CD8-positive, alpha-beta T cell (primary cell): ENCODE measurements at places on chromosomes 6 and 20.

DNA sequence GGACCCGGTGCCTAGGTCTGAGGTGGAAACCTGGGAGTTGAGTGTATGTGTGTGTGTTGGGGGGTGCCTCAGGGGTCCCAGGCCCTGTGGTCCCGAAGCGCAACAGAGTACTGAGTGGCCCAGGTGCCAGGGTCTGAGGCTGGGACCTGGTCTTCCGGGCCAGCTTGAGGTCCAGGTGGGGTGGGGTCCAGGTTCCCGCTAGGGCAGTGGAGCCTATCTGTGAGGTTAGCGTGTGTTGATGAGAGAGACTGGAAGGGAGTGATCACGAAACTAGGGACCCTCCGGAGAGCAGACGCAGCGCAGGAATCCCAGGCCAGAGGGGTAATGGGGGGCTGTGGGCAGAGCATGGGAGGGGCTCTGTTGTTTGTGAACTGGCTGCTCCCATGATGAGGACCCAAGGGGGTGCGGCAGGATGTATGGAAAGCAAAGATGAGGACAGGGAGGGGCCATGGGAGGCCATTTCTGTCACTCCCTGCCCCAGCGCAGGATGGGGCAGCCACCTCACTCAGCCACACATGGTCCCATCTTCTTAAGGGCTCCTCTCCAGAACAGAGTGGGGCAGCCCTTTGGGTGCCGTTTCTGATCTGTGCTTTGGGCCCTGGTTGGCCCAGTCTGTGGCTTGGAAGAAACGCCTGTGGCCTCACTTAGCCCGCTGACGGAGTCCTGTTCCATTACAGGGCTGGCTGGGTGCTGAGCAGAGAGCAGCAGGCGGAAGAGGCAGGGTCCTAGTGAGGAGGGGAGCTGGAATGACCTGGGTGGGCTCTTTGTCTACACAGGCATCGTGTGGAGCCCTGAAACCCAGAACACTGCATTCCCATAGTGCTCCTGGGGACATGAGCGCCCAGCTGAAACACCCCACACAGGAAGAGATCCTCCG lies 872 bp downstream of the HSPA12B start:
- no peak for DNase-seq

DNA sequence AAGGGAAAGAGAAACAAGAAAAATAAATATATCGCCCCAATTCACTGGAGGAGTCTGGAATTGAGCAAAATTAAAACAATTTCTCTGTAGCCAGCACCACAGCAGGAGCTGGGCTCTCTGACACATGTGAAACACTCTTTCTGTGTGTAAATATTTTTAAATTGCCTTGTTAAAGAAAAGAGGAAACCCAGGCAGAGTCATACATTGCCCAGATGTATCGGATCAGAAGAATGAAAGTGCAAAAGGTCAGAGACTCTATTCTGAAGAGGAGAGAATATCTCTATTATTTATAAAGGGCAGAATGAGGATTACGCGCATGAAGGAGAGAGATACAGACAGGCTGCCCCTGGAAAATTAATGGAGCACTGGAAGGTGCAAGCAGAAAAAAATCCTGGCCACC lies 127.0 kb upstream of the MAN1A1 start:
- DNase-seq = no peak

DNA sequence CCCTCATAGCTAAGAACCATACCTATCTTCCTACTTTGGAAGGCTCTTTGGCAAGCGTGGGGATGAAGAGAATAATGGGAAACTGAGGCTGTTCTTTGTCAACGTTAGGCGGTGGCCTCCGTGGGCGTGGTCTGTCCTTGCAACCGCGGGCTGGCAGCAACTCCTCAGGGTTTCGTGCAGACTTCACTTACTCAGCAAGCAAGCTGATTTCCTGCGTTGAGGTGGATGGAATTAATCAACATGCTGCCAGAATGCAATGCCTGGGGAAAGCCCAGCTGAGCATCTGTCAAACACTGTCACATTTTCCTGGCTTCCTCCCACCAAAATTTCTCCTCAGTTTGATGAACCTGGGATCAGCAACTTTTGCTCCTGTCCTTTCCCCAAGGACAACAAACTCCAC lies 9.2 kb upstream of the IL17F start:
- no peak for DNase-seq

DNA sequence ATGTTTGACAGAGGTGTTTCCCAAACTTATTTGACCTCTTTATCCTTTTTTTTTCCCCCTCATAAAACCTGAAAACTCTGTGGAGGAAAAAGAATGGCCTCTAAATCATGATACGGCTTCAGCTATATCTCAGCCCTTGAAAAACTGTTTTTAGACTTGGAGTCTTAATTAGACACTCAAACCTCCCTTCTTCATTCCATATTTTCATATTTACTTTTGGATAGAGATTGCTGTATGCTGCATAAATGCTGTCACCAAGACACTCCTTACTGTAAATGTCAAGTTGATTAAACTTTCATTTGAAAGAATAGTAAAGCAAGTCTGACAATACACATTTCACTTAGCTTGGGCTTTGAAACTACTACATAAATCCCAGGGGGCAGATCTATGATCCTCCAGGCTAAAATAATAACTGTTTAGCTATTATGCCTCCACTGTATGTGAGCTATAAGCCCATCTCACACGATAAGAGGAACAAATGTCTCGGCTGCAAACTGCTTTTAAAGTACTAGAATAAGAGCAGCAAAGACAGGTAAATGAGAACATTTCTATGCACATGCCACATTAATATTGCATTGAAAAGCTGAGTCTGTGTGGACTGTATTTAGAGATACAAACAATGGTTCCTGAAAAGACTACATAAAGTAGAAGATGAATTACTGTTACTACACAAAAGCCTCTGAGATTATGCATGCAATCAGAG lies 141.3 kb upstream of the HMGN3 start:
- no peak for DNase-seq

DNA sequence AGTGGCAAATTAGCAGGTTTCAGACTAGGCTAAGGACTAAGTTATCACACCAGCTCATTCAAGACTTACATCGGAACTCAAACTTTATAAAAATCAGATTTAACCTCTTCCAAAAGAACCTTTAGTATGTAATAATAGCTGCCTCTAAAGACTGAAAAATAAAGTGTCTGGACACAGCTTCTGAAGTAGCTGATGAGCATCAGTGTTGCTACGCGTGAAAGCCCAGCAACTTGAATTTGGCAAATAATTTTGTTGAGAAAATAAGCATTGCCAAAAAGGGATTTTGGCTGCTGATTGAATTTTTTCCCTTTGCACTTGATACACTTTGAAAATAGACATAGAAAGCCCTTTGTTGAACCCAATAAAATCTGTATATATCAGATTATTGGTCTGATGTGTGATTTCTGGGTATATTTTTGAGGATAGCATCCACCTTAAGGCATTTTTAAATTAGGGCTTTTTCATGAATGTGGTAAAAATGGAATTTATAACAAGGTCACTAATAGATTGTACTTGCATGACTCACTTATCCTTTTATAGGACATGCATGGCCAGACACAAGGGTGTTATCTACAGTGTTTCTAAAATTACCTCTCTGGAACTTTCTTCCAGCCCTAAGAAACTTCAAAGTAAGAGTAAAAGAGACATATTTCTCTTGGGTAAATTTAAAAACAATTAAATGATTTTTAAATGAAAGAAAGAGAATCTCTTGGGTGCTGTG lies 350.4 kb downstream of the TENT5A start:
- DNase-seq = no peak

- no peak for DNase-seq
Measured at GRCh38 chr20:2114127-2114959, 12.7 kb downstream of the STK35 start.

DNA sequence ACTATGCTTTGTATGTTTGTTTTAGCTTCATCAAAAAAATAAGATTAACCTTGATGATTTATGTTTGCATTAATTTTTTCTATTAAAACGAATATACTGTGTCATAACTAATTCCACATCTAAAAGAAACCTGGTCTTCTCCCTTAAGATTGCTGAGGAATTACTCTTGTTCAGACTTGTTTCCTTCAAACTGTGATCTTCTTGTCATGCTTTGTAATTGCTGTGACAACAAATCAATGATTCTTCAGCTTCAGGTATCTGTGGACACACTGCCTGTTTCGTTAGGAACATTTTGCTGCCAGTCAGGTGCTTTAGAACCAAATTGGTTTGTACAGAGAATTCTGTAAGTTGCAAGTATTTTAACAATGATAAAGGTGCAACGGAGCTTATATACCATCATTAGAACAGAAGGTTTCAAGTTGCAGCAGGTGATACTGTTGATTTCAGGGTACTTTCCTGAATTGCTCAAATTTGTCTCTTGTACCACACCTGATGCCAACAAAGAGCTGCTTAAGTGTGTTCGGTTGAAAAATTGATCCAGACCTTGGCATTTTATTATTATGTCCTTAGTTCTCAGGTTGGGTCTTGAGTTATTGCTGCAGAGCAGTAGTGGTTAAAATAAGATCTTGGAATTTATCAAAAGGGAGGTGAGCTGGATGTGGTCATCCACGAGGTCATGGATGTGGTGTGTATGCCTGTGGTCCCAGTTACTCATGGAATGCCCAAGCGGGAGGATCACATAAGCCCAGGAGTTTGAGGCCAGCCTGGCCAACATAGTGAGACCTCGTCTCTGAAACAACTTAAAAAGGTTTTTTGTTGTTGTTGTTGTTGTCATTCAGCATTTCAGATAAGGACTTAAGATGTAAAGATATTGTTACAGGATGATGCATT lies 19.5 kb downstream of the SYTL3 start:
- no peak for DNase-seq

DNA sequence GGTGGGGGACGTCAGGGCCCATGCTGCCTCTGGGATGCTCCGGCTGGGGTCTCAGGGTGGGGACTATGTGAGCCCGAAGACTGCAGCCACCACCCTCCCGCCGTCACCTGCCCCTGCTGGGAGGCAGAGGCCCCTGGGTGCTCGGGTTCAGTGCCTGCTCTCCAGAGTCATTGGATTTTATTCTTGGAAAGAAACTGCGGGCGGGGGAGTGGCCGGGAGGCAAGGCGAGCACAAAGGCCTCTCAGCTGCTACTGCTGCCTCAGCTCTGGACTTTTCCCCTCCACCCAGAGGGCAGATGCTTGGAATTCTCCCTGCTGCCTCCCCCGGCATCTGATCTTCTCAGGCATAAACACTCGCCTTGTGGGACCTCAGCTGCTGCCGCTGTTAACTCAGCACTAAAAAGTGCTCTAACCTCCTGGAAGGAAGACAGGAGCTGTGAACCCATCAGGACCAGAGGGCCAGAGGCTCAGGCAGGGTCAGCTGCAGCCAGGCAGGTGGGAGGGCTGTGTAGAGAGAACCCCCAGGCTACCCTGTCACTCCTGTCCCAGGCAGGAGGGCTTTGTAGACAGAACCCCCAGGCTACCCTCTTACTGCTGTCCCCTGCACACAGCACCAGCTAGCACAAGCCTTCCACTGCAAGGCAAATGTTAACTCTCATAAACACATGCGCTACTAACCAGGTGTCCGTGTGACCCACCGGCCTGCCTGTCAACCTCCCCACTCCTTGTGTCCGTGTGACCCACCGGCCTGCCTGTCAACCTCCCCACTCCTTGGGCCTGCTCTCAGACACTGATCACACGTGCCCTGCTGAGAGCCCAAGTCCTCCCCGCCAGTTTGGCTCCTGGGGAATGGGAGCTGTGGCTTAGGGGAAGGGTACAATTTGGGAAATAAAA lies 9.4 kb upstream of the FRMD1 start:
- DNase-seq = no peak

DNA sequence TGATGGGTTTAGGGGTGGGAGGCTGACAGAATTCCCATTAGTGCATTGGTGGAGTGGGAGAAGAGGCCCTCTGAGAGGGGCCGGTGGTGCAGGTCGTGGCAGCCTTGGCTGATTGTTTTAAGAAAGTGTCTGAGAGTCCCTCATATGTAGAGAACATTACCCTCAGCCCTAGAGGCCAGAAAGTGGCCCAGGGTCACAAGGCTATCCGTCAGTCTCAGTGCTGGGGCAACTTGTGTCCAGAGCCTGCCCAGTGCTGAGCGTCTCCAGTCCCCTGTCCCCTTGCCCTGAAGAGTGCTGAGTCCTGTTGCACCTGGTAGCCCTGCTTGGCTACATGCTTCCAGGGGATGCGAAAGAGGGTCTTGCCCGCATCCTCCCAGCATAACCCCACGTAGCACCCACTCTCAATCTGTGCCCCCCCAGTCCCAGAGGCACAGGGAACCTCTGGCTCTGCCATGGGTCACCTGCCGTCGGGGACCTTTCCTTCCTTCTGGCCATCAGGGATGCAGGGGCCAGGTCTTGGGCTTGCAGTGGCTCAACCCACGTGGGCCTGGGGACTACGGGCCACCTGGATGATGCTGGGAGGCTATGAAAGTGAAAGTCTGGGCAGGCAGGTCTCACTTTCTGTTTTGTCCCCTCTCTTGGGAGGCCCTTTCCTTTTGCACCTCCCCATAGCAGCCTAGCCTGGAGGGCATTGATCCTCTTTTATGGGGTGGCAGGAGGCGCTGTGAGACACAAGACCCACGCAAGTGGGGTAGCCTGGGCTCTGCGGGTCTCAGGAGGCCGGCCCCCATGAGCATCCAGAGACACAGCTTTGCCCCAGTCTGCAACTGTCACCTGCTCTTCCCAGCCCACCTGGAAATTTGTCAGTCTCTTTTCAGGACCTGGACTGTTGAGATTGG lies 12.2 kb downstream of the DUSP15 start:
- no peak for DNase-seq

GRCh38 chr6:3512832-3513231 lies 56.0 kb upstream of the SLC22A23 start:
- no peak for DNase-seq

GRCh38 chr6:148329596-148330381 lies 12.8 kb upstream of the SASH1 start:
- DNase-seq = no peak

GRCh38 chr20:11324990-11325389 lies 592.7 kb upstream of the BTBD3 start:
- no peak for DNase-seq

DNA sequence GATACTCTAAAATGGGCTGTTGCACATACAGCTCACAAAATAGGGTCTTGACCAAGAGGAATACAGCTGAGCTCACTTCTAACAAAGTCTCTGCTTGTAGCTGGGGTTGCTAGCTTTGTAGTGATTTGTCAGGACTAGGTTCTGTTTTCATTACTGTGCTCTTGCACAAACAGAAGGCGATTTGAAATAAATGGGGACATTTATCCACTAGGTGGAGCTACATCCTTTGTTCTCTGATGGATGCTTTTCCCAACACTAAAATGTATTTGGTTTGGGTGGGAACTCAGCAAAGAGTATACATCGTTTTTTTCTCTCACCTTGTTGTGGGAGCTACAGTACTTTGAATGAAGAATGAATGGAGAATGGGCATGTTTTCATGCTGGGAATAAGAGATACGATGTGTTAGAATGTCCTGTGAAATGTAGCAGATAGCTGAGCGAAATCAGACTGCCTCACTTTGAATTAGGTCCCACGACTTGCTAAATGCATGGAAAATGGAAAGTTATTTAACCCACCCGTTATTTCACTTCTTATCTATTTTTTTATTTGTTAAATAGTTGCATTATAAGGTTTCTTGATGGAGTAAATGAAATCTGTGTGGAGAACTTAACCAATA lies 494.7 kb upstream of the MAP3K7 start:
- DNase-seq = no peak

- no peak for DNase-seq
Measured at GRCh38 chr20:33839591-33839990, 28.4 kb downstream of the CHMP4B start.
